EL (cell line): ENCODE measurements at places on chromosomes 16 and 17.

DNA sequence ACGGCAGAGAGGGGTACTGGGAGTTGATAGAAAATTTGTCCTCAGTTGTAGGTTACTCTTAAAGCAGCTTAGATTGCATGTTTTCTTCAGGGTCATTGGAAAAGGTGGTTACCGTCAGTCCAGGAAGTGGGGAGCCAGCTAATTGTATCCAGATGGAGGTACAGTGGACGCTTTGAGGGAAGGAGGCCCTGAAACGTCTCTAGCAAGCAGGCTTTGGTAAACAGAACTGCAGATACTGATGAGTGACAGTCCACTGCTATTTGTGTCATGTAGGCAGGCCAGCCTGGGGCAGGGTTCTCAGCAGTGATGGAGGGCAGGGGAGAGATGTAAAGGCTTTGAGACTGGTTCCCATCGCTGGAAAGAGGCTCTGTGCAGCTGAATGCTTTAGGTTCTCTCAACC lies 30.2 kb upstream of the ST6GALNAC1 start:
- peak; percentile 65 for DNase-seq

- no peak for DNase-seq
These were observed 30.2 kb downstream of the TK2 start for GRCh38 chr16:66519482-66520373.

DNA sequence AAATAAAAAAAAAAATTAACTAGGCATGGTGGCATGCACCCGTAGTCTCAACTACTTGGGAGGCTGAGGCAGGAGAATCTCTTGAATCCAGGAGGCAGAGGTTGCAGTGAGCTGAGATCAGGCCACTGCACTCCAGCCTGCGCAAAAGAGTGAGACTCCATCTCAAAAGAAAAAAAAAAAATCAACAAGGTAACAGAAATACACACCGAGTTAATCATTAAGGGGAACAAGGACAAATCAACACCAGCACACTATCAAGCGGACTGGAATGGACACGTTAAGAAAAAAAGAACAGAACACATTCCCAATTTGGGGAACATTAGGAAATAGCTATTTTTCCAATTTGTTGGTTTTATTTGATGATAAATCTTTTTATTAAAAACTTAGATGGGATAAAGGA lies 28.4 kb upstream of the GLG1 start:
- no peak for DNase-seq

DNA sequence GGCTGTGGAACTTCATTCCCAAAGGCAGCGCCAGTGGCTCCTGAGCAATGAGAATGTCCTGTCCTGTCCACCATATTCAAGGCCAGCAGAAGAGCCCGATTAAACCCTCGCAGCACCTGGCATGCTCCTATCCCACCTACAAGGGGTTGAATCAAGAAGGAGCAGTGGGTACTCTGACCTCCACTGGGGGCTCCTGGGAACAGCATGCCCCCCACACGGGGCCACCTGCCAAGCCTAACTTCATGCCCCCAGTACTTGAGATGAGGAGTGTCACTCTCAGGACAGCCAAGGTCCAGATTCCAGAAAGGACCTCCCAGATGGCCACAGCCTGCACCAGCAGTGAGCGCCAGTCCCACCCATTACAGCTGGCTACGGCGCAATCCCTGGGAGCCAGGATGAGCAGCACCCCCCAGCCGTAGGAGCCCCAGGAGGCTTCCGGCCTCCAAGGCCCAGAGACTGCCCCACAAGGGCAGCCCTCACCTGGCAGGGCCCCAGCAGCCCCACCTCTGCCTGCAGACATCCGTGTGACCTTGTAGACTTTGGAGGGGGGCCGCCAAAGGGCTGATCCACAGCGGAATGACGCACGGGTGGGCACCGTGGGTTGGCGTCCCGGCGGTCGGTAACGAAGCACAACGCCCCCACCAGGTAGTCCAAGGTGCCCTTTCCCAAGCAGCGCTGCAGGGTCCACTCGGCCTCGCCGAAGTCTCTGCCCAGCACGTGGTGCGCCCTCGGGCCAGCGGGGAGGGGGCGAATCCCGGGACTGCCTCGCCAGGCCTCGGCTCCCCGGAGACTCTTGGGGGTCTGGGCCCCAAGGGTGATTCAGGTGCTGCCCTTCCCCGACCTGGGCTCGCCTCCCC lies 1.0 kb upstream of the MPDU1 start:
- DNase-seq, result no peak

- DNase-seq, result peak; percentile 28
These were observed 26.3 kb upstream of the METRNL start for GRCh38 chr17:83053021-83053681.

GRCh38 chr17:78823282-78824046 lies 17.1 kb downstream of the USP36 start:
- DNase-seq, result peak; percentile 16

DNA sequence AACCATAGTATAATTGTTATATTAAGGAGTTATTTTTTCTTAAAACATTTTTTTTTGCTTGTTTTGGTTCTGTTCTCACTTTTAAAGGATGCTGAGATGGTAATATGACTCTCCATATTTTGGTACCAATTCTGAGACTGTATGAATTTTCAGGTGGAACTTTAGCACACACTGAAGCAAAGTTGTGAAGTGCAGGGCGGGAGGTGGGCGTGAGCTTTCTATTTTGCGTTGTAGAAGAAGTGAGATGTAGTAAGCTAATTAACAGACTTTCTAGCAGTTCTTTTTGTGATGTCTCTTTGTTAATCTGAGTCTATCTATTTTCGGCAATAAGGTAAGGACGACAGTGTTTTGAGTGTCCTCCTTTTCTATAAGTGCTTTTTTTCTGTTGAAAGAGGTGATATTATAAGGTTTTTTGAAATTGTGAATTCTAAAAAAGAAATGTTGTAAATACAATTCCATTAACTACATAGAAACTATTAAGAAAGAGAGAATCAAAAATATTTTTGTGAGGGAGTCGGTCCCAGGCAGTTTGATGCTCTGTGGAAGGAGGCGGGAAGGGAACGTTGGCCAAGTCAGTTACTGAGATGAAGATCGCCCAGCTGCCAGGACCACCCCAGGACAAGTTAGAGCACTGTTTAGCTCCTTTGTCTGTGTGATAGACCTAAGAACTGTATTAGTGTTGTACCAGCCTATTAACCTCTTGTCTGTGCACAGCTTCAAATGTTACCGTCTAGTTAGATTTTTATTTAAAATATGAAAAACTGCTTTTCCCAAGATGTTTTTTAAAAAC lies 65.0 kb downstream of the CCDC182 start:
- no peak for DNase-seq

DNA sequence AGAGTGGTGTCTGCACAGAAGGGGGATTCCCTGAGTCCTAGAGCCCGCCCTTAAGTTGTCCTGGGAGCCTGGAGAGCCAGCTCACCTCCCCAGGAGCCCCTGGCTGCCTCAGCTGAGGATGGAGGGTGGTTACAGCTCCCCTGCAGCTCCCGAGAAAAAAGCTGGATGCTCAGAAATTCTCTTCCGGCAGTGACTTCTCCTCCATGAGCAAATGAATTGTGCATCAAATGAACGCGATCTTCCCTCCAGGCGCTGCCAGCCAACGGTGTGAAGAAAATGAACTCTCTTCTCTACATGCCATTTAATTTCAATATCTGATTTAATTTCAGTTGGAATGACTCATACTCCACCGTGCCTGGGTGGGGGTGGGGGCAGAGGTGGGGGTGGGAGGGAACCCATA lies 14.3 kb upstream of the C16orf74 start:
- no peak for DNase-seq

DNA sequence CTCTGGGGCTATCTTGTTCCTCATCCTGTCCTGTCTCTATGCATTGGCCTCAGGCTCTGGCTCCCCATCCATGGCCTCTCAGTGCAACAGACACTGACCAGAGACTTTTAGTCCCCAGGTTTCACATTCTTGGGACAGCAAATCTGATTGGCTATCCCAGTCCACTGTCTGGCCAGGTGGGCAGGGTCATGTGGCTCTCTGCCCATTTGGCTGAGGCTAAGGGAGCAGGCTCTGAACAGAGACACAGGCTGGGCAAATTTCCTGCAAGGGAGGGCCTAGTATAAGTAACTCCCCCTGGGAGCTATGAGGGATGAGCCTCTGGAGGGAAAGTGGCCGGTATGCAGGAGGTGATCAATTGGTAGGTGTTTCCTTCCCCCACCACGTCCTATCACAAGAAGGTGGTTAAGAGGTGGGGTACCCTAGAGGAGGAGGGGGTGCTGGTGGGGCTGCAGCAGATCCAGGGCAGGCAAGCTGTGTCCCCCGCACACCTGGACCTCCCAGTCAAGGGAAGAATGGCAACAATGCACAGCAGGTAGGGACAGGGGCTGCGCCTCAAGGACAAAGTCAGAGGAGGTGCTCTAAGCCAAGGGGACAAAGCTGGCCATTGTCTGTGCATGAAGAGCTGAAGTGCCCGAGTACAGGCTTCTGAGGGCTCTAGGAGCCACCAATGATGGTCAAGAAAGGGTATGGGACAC lies 13.2 kb downstream of the XYLT2 start:
- no peak for DNase-seq

GRCh38 chr17:8173871-8174322 lies 2.3 kb downstream of the TMEM107 start:
- no peak for DNase-seq

- DNase-seq, result no peak
These were observed 22.4 kb downstream of the NXPH3 start for GRCh38 chr17:49597928-49598655.

- no peak for DNase-seq
These were observed 7.7 kb upstream of the ENGASE start for GRCh38 chr17:79066963-79067362.

DNA sequence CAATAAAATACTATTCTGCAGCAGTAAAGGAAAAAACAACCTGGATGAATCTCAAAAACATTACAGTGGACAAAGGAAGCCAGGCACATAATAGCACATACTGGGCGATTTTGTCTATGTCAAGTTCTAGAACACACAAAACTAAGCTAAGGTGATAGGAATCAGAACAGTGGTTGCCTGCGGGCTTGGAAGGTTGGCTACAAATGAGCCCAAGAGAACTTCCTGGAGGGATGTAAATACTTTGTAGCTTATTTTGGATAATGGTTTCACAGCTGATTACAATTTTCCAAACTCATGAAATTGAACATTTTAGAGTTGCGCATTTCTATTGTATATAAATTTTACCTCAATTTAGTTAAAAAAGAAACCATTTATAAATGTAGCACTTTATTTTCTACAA lies 67.6 kb upstream of the CES5A start:
- DNase-seq, result no peak

- DNase-seq, result no peak
These were observed 98.8 kb upstream of the MED13 start for GRCh38 chr17:62163847-62164246.

DNA sequence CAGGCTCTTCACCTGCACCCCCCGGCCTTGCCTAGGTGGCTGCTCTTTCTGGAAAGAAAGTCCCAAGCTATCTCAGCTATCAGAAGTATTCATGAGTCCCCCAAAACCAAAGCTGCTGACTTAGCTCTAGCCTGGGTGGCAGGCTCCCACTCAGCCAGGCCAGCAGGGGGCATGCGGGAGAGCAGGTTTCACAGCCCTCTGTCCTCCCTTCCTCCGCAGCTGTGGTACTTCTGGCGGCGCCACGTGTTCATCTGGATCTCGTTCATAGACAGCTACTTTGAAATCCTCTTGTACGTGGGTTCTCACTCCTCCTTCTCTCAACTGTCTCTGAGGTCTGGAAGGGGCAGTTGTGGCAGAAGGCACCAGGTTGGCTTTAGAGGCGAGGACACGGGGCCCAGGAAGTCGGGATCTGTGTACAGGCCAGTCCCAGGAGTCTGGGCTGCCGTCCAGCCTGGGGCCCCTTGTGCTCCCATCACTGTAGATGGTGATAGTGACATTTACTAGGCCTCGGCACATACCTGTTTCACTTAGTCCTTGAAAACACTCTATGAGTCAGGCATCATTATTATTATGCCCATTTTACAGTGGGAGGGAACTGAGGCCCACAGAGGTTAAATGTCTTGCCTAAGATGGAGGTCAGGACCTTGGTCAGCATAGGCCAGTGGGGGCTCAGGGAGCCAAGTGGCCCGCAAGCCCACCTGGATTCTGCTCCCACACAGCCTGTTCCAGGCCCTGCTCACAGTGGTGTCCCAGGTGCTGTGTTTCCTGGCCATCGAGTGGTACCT lies 12.9 kb downstream of the TRPV2 start:
- DNase-seq, result peak; percentile 64

GRCh38 chr17:82317394-82318168 lies at the start of gene CD7:
TSS of gene CD7 (minus strand) at chr17:82317608. CDS start at chr17:82317495, 113 bp downstream.
- no peak for DNase-seq

GRCh38 chr16:71440669-71441347 lies 1.0 kb downstream of the TLE7 start:
- DNase-seq, result no peak

- no peak for DNase-seq
These were observed 19.8 kb upstream of the IL21R start for GRCh38 chr16:27381974-27382855.

- peak; percentile 14 for DNase-seq
These were observed 3.1 kb downstream of the NME2 start for GRCh38 chr17:51169340-51169739.

DNA sequence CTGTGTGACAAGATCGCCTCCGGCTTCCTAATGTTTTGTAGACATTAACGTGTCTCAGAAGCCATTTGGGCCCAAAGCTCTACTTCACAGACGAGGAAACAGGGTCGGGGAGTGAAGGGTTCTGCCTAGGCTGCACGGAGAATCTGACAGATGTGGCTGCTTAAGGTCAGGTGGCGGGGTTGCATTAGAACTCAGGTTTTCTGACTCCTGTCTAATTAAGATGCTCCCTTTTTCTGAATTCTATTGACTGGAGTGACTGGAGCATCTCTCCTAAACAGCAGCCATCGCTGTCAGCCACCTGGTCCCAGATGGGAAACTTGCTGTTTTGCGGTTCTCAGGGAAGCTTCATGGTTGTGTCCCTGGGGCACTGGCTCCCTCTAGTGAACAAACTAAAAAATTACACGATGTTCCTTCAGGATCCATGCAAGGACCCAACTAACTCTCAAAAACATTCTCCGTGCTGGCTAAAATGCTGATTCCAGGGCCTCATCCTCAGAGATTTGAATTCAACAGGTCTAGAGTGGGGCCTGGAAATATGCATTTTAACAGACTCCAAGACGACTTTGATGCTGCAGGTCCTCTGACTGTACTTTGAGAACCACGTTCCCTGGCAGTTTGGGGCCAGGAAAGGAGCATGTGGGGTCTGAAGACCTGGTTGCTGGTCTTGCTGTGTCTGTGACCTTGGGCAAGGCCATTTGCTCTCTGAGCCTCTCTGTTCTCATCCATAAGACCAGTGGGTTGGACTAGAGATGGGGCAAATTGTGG lies 117.4 kb downstream of the IRF8 start:
- peak; percentile 49 for DNase-seq

GRCh38 chr16:72787130-72787513 lies 260.8 kb downstream of the ZFHX3 start:
- no peak for DNase-seq

- peak; percentile 81 for DNase-seq
These were observed 39.4 kb downstream of the TUBD1 start for GRCh38 chr17:59853168-59853918.

GRCh38 chr17:53629188-53629587 lies 193.5 kb upstream of the KIF2B start:
- peak; percentile 59 for DNase-seq

- peak; percentile 73 for DNase-seq
These were observed 159.4 kb upstream of the CHMP6 start for GRCh38 chr17:80832266-80832676.

- no peak for DNase-seq
These were observed 2.7 kb downstream of the MT1A start for GRCh38 chr16:56641166-56641565.
